ENCODE measurements at places on chromosomes 3 and 15.

DNA sequence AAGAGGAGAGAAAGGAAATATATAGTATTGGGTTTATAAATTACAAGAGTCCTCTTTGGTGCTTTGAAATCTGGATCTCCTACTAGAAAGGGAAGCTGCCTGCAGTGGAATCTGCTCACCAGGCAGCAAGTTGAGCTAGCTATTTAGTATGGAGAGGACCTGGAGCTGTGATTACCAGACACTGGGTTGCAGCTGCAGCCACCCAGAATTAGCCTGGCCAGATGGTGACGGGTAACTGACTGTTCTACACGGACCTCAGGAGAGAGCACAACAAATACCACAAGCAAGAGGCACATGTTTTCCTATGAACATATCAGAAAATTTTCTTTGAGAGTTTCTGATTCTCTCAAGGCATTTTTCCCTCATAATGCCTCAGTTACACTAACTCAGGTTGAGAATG lies 46.5 kb downstream of the SYNPR start:
- no peak for DNase-seq

- no peak for DNase-seq
Observed at GRCh38 chr3:123129532-123129931, 62.7 kb downstream of the PDIA5 start.

DNA sequence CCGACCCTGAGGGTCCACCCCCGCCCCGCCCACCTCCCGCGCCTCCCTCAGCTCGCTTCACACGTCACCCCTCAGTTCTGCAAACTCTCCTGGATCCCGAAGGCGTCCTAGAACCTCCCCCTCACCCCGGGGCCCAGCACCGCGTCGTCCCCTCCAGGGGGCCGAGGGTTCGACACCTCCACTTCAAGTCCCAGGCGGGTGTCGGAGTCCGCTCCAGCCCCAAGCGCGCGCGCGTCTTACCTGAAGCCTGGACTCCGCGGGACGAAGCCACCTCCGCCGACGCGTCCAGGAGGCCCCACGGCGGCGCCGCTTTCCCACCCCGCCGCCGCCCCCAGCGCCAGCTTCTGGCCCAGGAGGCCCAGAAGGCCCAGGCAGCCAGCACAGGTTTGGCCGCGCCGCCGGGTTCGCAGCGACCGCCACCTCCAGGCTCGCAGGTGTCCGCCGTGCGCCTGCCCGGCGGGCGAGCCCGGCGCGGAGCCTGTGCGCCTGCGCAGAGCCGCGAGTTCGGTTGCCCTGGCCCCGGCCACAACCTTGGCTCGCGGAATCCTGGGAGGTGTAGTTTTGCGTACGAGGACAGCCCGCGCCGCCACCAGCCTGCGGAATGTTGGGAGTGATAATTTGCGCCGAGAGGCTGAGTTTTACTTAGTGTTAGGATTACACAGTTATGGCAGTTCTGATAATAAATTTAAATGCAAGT lies at the start of gene POMGNT2:
Gene POMGNT2 (minus strand): TSS at position 484 of the 697 bp plus-strand sequence. CDS start 24,648 bp downstream, outside the sequence.
- peak; percentile 84 for DNase-seq

- DNase-seq, result no peak
Observed at GRCh38 chr3:10339376-10339955, 18.6 kb upstream of the SEC13 start.

GRCh38 chr3:50289130-50289529 lies 3.1 kb downstream of the IFRD2 start:
- no peak for DNase-seq

DNA sequence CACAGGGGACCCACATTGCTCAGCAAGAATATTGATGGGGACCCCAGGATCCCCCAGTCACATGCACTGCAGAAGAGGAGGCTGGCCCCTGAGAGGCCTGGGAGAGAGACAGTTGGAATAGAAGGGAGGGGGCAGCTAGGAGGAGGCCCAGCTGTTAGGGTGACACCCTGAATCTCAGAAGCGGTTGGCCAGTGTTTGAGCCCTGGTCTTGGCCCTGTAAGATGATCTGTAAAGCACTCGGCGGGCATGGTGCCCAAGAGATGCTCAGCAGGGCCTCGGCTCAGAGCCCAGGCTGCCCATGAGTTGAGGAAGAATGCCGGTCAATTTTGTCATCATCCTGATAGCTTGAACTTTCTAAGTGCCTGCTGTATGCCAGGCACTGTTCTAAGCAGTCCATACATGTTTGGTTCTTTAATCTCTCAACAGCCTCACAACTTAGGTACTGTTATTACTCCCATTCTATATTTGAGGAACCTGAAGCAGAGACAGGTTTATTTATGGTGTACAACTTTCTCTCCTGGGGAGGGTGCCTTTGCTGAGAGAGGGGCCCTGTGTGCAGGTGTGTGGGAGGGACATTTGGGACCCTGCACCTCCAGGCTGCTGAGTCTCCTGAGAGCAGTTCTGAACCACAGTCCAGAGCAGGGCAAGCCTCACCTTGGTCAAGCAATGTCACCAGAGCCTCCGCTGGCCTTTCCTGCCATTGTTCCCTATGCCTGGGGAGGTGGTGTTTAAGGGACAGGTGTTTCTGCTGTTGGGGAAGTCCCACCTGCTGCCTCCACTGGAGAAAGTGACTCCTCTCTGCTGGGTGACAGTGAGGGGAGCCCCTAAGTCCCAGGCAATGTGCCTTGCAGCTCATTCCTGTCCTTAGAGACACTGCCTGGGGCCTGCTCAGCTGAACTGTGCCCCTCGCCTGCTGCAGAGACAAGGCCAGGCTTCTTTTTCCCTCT lies 26.0 kb downstream of the SLC6A6 start:
- peak; percentile 69 for DNase-seq

DNA sequence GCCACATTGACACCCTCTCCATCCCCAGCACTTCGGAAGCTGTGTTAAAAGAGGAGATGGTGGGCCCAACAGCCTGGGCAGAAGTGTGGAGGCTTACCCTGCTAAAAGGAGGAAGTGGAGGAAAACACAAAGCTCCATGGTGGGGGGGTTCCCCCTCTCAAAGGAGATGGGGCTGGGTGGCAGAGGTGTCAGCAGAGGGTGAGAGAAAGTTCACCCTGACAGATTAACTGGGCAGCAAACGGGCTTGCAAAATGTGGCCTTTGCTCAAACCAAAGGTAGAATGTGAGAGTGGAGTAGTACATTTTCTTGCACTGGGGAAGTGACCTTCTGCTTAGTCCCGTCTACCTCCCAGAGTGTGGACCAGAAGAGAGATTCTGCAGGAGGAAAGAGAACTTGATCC lies 44.7 kb downstream of the MYO1E start:
- no peak for DNase-seq

GRCh38 chr15:58742022-58742813 lies 7.3 kb downstream of the ADAM10 start:
- DNase-seq, result no peak

DNA sequence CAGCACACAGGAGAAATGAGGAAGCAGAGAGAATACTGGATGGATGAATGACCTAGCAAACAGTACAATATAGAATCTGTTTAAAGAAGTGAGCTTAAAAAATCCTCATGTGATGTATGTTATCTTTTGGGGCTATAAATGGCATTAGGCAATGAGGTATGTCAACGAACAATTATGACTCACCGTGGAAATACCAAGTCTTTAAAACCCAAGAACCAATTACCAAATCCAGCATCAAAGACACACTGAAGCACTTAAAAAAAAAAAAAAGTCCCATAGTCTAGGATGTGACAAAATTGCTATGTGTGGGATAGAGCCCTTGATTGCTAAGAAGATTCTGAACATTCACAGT lies 36.3 kb upstream of the HERC1 start:
- no peak for DNase-seq

- DNase-seq, result no peak
Observed at GRCh38 chr3:140368223-140368811, 309.5 kb upstream of the TRIM42 start.

GRCh38 chr3:107745354-107745753 lies 222.6 kb downstream of the BBX start:
- no peak for DNase-seq

- DNase-seq, result no peak
Observed at GRCh38 chr3:195068084-195069080, 202.6 kb downstream of the XXYLT1 start.

- DNase-seq, result no peak
Observed at GRCh38 chr15:57718309-57718708, 11.8 kb downstream of the POLR2M start.

DNA sequence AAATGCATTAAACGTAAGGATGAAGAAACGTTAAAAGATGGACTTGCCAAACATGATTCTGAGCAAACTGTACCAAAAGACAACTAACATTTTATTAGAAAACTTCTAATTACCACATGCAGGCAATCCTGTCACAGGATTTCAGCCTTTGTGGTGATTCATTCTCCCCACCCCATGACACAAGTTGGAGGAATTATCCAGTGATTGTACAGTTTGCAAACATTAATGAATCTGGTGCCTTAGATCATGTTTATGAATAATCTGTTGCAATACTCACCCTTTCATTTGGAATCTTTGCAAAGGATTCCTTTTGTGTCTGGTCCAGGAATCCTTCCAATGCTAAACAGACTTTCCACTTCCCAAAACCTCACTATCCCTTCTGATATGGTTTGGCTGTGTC lies 23.3 kb upstream of the ERC2 start:
- DNase-seq, result no peak

- DNase-seq, result no peak
Observed at GRCh38 chr15:40618906-40619305, 24.9 kb downstream of the KNL1 start.

DNA sequence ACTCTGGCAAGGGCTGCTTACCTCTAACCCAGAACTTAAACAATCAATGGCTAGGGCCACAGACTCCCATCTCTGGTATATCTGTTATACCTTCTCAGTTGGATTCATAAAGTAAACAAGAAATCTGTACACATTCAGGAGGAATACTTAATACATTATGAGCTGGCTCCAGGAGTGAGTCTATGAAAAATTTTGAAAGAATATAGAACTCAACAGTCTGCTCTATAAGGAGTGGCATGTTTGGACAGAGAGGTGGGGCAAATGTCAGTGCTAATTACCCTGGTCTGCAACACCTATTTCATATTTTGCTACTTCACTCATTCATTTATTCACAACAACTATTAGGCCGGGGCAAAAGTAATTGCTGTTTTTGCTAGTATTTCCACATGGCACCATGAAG lies 245.1 kb downstream of the THRB start:
- DNase-seq, result no peak

GRCh38 chr15:28888900-28889299 lies 3.1 kb downstream of the APBA2 start:
- DNase-seq, result no peak

- DNase-seq, result no peak
Observed at GRCh38 chr3:69108811-69109210, 13.6 kb downstream of the LMOD3 start.

DNA sequence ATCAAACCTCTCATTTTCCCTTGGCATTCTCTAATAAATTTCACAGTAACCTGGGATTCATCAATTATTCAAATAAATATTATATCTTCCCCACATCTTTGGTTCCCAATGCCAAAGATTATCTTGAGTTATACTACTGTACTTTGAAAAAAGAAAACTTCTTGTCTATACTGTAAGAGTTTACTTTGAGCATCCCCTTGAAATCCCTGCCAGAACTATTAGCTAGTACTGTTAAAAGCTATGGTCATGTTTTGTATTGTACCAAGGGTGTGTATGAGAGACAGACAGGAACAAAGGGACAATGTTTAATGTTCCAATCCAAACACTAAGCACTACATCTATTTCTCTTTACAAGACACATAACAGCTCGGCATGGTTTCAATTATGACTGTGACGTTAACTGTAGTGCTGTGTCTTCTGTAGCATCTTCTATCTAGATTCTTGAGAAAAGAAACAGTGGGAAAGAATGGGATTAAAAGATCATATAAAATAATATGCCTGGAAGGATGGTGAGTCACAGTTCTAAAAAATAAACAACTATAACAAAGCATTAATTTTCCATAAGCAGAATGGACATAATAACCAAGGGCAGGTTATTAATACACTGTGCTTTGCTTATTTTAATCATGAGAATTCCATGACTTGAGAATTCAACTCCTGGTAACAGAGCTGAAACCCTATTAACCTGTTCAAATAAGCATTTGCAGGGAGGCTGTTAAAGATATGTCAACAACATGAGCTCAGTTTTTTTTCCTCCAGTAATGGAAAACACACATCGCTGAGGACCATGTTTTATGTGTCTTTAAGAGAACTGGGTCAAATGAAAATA lies 71.1 kb downstream of the ALDH1A2 start:
- DNase-seq, result no peak

- no peak for DNase-seq
Observed at GRCh38 chr15:92921215-92922131, 21.3 kb downstream of the CHD2 start.

GRCh38 chr3:69325151-69325550 lies 60.7 kb downstream of the FRMD4B start:
- DNase-seq, result no peak

DNA sequence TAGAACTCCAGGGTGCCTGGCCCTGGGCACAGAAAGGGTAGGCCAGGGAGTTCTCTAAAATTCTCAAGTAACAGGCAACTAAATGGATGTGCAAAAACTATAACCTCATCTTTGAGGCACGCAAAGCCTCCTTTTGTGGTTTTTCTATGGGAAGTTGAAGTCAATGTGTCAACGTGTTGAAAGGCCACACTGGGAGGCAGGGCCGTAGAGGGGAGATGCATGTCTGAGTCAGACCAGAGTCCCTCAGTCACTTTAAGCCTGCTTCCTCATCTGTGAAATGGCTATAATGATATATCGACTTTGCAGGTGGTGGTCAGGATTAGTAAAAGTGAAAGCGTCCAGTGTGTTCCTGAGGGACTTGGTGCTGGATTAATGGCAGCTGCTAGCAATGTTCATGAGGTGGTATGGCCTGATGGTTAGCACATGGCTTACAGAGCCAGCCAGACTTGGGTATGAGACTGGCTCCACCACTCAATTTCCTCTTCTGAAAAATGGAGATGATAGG lies 17.0 kb downstream of the TGM5 start:
- no peak for DNase-seq

- DNase-seq, result no peak
Observed at GRCh38 chr3:71863563-71864190, 78.7 kb upstream of the PROK2 start.

DNA sequence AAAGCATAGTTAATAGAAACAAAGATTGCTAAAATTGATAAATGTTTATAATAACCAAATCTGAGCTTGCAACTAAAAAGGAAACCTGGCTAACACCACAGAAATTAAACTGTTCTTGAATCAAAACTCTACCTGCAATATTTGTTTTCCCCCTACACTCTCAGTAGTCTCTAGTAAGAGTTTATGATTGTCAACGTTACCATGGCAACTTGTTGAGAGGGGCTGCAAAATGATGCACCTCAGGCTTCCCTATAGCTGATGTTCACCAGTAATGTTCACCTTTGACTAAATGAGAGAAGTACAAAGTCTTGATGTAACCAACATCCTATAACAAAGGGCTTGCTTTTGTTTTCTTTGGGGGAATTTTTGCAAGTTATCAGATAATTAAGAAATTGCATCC lies 101.1 kb upstream of the FHIT start:
- DNase-seq, result no peak

- no peak for DNase-seq
Observed at GRCh38 chr3:48528048-48528447, 24.1 kb upstream of the SHISA5 start.

- no peak for DNase-seq
Observed at GRCh38 chr3:99949956-99950670, 132.5 kb downstream of the CMSS1 start.

- DNase-seq, result peak; percentile 84
Observed at GRCh38 chr3:194687638-194688199, 2.0 kb downstream of the FAM43A start.

- DNase-seq, result no peak
Observed at GRCh38 chr3:191809326-191809949, 348.5 kb downstream of the PYDC2 start.

GRCh38 chr15:38695249-38696108 lies 130.9 kb upstream of the RASGRP1 start:
- no peak for DNase-seq
